Astrocyte (in vitro differentiated cells and primary cell): ENCODE measurements at places on chromosomes 7 and 10. TPM values are rescaled to one million over a fixed set of nuclear protein-coding genes. Genes with fewer than 3 reads are reported as not detected.

DNA sequence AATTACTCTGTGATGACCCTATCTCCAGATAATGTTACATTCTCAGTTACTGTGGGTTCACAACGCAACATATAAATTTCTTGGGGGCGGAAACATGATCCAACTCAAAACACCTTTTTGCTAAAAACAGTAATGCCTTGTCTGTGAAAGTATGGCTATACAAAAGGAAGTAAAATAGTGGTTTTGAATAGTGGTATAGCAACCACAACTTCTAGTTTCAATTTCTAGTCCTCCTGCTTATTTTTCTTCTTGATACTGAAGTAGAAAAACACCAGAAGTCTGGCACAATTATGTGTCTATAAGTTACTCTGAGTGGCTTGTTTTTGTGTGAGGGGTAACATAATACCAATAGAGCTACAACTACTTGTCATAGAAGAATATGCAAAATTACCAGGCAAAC, 21.5 kb upstream of the ZNF800 start:
- no peak for DNase-seq

- no peak for DNase-seq
These were observed 56.8 kb downstream of the PPP1R3C start for GRCh38 chr10:91576096-91576545.

DNA sequence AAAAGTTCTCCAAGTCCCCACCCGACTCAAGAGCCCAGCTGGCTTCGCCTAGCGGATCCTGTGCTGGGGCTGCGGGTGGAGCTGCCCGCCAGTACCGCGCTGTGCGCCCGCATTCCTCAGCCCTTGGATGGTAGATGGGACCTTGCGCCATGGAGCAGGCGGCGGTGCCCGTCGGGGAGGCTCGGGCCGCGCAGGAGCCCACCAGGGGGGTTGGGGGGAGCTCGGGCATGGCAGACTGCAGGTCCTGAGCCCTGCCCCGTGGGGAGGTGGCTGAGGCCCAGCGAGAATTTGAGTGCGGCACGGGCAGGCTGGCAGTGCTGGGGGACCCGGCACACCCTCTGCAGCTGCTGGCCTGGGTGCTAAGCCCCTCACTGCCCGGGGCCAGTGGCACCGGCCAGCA, 57.0 kb downstream of the TBC1D12 start:
- no peak for DNase-seq

- peak; percentile 87 for DNase-seq
These were observed 26.5 kb upstream of the TRIL start for GRCh38 chr7:28984631-28985030.

DNA sequence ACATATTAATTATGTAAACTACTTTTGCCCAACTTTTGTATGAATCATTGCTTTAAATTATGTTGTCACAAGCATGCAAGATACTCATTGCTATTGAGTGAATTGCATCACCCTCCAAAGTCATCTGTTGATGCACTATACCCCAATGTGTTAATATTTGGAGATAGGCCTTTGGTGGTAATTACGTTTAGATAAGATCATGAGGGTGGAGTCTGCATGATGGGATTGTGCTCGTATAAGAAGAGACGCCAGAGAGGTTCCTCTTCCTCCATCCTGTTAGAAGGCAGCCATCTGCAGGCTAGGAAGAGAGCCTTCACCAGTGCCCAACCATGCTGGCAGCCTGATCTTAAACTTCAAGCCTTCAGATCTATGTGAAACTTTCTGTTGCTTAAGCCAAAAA, 95.3 kb upstream of the MAGI2 start:
- DNase-seq: no peak

- no peak for DNase-seq
These were observed 447 bp downstream of the RSU1 start for GRCh38 chr10:16816830-16817124.

DNA sequence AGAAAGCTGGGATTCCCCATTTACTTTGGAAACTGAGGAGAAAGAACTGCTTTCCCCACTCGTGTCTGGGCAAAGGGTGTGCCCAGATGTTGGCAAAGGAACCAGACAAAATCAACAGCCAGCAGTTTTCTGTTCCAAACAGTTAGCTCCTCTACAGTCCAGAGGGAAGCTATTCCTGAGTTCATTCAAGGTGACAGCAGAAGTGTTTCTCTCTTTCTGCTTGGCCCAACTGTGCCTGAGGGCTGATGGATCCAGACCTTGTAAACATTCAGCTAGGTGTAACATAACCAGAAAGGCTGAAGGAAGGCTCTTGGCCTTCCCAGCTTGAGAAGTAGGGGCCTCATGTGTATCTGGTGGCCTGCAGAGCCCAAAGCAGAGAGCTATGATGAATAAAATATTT, 7.0 kb upstream of the ALDH18A1 start:
- no peak for DNase-seq

DNA sequence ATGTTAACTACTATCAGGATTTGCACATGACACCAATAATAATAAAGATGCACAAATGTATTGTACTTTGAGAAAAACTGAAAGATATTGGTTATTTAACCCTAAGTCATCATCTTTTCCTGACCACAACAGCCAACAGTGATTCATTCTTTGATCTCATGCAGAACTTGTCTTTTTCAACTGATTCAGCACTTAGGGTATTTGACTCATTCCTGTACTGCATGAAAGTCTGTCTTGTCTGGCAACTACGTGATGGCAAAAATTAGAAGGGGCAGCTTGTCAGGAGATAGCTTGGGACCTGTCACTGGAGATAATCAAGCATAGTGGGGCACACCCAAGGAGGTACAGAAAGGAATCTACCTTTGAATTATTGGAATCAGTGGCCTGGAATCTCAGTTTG, 77.8 kb upstream of the LRRC17 start:
- peak; percentile 96 for DNase-seq

DNA sequence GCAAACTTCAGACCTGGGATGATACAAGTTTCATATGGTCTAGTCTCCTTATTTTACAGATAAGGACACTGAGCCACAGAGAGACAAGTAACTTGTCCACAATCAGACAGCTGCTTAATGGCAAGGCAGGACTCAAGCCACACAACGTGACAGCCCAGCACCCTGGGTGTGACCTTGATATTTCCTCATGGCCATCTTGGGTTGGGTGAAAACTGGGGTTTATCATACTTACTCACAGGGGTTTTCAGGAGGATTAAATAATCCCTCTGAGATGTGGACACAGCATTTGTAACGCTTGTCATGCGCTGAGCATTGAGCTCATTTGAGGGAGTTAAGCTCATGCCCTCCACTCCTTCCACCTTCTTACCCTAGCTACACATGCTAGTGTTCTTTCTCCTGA, 58.0 kb downstream of the ABLIM1 start:
- DNase-seq: no peak

- no peak for DNase-seq
These were observed 42.4 kb downstream of the CRCP start for GRCh38 chr7:66157060-66157459.

GRCh38 chr7:92723943-92724342, 112.4 kb downstream of the CDK6 start:
- no peak for DNase-seq

- peak; percentile 15 for DNase-seq
These were observed 3.8 kb downstream of the MCM10 start for GRCh38 chr10:13165177-13165576.

DNA sequence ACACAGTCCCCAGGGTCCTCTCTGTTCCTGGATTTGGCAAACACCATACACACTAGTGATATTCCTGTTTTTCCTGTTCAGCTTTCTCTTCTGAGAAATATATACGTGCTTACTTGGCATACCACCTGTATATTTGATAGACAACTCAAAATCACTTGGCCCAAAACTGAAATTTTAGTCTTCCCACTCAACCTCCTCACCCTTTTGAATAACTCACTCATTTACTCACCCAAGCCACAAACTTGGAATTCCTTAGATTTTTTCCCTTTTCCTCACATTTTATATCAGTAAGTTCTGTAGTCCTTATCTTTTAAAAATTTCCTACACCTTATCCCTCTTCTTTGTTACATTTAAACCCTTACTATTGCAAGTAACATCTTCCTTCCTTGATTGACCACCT, 143.4 kb downstream of the PPP1R3A start:
- DNase-seq: peak; percentile 35

- no peak for DNase-seq
These were observed 612.6 kb downstream of the AUTS2 start for GRCh38 chr7:70210936-70211310.

DNA sequence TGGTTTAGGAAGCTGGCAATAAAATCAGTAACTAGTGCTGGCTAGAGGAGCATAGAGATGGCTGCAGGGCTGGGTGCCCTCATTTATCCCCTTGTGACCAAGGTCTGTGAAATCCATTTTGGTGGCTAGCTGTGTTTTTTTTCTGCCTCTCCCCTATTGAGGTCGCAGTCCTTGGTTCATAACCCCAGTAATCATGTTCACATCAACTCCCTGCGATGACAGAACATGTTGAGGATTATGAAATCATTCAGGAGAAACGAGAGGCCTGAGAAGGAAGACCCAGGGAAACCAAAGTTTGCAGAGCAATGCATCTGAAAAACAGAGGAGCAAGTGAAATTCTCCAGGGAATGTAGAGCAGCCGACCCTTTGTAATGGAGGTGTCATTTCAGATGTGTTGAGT, 126.9 kb downstream of the TACC2 start:
- DNase-seq: no peak

GRCh38 chr10:97466755-97467154, 20.8 kb downstream of the ZDHHC16 start:
- peak; percentile 46 for DNase-seq

DNA sequence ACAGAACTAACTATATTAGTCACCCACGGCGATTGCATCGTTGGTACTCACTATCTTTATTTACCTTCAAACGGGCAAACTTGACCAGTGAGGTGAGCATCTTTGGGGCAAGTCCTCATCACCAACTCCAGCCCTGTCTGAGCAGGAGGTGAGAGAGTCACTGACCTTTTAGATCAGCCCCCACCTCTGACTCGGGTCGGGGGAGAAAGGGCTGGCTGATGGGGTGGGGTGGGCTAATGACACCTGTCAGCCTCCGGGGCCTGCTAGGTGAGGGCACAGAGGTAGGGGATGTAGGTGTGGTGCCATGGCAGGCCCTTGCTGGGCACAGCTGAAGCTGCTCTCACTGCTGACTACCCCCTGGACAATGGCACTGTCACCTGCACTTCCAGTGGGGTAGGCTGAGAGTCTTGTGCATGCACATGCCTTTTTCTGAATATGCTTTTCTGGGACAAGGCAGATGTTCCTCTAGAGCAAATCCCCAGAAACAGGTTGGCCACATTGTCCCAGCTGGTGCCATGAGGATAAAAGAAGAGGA, 359.5 kb upstream of the MKI67 start:
- no peak for DNase-seq

GRCh38 chr7:27872356-27873275, 132.7 kb downstream of the TAX1BP1 start:
- DNase-seq: no peak

DNA sequence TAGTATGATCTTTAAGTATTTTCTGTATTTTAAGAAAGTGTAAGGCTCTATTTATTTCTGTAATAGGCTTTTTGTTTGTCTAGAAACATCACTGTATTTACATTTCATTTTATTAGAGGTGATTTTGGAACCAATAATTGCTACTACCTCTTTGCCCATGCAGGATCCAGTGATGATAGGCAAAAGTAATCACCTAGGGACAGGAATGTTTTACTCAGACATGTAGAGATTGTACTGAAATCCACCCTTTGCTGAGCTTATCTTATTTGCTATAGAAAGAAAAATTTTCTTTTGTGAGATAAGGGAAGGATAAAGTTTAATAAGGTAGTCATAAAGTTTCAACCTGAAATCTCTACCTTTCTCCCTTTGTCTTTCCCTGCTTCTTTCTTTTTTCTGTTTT, 73.5 kb downstream of the MKLN1 start:
- DNase-seq: no peak

DNA sequence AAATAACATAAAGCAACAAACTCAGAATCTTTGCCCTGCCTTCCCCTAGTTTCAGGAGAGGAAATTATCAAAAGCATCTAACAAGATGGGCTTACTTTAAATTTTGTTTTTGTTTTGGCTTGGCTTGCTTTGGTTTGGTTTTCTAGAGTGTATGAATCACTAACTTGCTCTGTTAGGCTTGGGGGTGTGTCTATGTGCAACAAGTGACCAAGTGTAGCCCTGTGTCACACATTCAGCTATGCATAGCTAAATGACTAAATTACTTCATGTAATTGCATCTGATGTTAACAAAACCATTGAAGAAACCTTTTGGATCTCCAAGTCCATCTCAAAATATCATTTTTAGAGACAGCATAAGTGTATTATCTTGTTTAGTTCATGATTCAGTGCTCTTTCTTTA, 251.0 kb downstream of the TFEC start:
- DNase-seq: no peak

DNA sequence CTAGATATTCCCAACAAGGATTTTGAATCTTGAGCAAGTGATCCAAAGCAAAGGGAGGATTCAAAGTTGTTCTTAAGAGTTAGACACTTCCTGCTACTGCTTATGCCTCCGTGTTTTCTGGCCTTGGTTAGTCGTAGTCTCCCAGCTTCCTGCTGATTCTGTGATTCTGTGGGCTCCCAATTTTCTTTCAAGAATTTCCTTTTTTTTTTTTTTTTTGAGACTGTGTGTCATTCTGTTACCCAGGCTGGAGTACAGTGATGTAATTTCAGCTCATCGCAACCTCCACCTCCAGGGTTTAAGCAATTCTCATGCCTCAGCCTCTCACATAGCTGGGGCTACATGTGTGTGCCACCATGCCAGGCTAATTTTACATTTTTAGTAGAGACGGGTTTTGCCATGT, 4.4 kb upstream of the ITGB8 start:
- DNase-seq: no peak

DNA sequence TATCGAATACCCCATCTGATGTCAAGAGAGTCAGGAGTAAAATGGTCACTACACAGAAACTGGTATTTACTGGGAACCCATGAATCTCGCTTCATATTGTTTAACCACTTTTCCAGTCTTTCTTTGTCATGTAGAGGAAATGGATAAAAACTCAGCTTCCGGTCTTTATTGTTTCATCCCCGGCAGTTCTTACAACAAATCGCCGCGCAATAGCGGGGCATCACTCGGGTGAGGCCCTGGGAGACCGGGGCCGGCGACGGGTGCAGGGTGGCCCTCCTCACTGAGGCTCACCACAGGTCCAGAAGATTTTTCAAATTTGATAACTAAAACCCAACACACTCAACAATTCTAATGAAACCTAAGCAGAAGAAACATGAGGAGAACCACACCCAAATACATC, 35.6 kb upstream of the PTPRN2 start:
- DNase-seq: no peak

DNA sequence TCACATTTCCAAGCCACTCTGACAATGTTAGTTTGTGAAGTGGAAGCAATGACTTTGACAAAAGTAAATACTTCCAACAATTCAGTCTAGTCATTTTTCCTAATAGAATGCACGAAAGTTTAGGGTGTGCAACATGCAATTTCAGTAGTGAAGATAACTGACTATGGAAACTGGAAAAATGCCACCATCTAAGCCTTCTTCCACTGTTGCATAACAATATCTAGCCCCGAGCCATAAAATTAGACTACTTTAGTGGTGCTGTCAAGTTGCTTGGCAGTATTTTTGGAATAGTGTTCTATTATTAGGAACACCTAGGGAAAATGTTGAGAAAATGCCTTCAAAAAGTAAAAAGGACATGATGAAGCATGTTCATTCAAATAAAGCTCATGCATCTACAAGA, 17.9 kb downstream of the SEMA3A start:
- peak; percentile 48 for DNase-seq

The AKR1E2 gene
- total RNA-seq: 0.91 and 1.4 TPM in 2 replicates

The ANXA8L1 gene
- total RNA-seq: 0.59 and 1.5 TPM in 2 replicates

The HOXA4 gene
- not detected in 2 replicates for total RNA-seq

The SFRP4 gene
- total RNA-seq: 0.19 and 0.39 TPM in 2 replicates

The UNCX gene
- not detected in 2 replicates for total RNA-seq

The CLDN4 gene
- 13.7 and 32.5 TPM in 2 replicates for total RNA-seq

The EPHB6 gene
- 15.7 and 16.2 TPM in 2 replicates for total RNA-seq

The GDF2 gene
- total RNA-seq: not detected in 2 replicates

The HABP2 gene
- not detected in 2 replicates for total RNA-seq

The CRTAC1 gene
- total RNA-seq: 0.66 and 2.6 TPM in 2 replicates

The MARVELD1 gene
- 69.7 and 79.2 TPM in 2 replicates for total RNA-seq
